ENCODE measurements at places on chromosomes 3 and 15. TPM values are rescaled to one million over a fixed set of nuclear protein-coding genes. Genes with fewer than 3 reads are reported as not detected.

- peak; percentile 48 for DNase-seq
Observed at GRCh38 chr15:99566157-99566897, 543 bp downstream of the MEF2A start.

- no peak for DNase-seq
Observed at GRCh38 chr3:192959773-192960172, 42.1 kb upstream of the MB21D2 start.

DNA sequence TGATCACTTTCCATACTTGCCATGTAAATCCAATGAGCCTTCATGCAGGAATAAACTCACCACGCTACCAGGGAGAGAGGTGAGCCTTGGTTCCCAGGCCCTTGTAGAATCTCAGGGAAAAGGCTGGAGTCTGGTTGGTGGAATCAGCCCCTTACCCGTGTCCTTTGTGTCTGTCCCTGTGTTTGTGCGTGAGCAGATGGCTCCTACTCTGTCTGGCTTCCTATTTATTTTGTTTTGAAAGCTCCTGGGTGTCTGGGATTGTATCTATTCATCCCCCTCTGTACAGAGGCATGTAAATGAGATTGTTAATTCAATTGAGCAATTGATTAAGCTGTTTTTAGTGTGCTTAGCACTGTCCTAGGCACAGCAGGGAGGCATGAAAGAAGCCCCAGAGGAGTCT, 278.1 kb downstream of the THSD4 start:
- DNase-seq, result no peak

GRCh38 chr3:14691239-14691638, 16.3 kb downstream of the C3orf20 start:
- no peak for DNase-seq

DNA sequence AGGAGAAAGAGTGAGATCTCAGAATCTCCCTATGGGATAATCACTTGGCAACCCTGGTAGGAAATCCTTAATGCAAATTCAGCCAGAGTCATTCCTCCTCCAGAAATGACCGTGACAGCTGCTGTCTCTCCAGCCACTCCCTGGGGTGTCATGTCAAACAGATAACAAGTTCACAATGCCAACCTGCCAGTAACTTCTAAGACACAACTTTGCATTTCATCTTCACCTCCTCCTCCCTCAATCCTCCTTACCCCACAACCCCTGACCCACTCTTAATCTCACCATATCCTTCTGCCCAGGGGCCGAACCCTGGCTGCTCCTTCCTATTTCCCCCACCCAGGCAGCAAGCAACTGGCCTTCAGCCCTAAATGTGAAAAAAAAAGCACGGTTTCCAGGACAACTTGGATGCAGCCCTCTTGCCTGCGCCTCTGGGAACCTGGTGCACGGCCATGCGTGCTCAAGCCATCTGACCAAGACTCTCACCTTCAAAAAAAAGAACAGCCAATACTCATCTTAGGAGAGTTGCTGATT, 166.0 kb downstream of the NTRK3 start:
- no peak for DNase-seq

ADAMTS17 gene
- total RNA-seq, result 1.6 TPM

SEMA3B gene
- 0.70 TPM for total RNA-seq

GRCh38 chr3:59249698-59250361, 200.0 kb upstream of the CFAP20DC start:
- no peak for DNase-seq

- peak; percentile 67 for DNase-seq
Observed at GRCh38 chr3:118817748-118818165, 216.9 kb downstream of the IGSF11 start.

FBXO40 gene
- total RNA-seq, result not detected

CHD2 gene
- 151 TPM for total RNA-seq

RETNLB gene
- total RNA-seq, result not detected

DNA sequence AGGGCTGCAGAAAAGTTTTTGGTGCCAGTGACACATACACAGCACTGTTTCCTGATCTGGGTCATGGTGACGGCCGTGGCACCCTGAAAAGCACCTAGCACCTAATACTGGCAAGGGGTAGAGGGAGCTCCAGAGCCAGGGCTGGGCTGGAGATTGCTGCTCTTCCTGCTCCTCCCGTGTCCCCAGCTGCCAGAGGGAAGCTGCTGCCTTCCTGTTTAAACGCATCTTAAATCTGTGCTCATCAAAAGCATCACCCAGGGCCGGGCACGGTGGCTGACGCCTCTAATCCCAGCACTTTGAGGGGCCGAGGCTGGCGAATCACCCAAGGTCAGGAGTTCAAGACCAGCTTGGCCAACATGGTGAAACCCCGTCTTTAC, 156.7 kb upstream of the MEF2A start:
- DNase-seq, result peak; percentile 37

GRCh38 chr3:37229740-37230139, 55.4 kb upstream of the LRRFIP2 start:
- no peak for DNase-seq

- no peak for DNase-seq
Observed at GRCh38 chr3:114205541-114205940, 26.7 kb upstream of the DRD3 start.

CD200 gene
- total RNA-seq, result 0.67 TPM

DNA sequence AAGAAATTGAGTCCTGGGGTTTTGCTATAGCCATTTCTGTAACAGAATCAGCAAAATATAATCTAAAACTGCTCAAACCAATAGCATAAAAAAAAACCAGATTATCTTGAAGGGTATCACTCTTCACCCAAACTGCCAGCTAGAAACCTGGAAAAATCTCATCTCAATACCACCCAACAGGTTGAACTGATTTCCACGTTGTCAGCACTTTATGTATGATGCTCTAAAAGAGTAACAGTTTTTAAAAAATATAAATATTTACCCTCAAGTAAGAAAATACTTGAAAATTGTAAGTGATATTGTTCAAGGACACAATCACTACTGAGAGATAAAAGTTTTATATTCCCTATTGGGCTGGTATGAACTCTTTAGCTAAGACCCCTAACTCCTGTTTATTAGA, 451.3 kb downstream of the EPHA3 start:
- no peak for DNase-seq

SIN3A gene
- total RNA-seq, result 100 TPM

GRCh38 chr3:41173926-41174885, 25.1 kb upstream of the CTNNB1 start:
- DNase-seq, result no peak

- no peak for DNase-seq
Observed at GRCh38 chr3:118075873-118076272, 958.8 kb downstream of the IGSF11 start.

DNA sequence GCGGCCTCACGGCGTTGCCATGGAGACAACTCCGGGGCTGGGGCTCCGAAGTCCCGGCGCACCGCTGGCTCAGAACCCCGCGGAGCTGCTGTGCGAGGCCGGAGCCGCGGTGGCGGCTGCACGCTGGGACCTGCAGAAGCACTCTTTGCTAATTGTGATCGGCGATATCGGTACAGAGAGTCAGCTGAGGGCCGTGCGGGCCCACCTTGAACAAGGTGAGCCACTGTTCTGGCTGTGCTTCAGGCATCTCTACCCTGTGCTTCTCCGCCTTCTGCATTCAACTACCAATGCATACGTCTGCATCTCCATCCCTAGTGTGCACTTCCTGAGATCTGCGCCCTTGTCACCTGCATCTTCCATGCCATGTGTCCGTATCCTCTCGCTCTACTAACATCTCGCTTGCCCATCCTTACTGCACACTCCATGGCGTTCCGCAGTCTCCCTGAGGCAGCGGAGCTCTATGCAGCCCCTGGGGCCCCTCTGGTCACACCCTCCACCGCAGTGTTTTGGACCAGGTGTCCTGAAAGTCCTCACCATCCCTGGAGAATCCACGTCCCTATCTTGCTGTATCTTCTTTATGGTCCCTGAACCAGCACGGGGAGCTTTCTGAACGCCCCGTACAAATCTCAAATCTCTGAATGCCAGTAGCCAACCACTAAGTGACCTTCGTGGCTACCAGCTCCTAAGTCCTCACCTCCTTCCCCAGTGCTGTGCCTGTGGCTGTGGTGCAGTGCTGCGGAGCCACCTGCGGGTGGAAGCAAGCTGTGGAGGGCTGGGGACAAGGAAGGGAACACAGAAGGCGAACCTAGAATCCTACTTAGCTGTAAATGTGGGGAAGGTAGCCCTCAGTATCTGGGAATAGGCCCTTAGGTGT, 6.2 kb upstream of the MAP1A start:
- peak; percentile 50 for DNase-seq

GRCh38 chr3:167892205-167892604, 156.7 kb downstream of the SERPINI1 start:
- DNase-seq, result no peak

DNA sequence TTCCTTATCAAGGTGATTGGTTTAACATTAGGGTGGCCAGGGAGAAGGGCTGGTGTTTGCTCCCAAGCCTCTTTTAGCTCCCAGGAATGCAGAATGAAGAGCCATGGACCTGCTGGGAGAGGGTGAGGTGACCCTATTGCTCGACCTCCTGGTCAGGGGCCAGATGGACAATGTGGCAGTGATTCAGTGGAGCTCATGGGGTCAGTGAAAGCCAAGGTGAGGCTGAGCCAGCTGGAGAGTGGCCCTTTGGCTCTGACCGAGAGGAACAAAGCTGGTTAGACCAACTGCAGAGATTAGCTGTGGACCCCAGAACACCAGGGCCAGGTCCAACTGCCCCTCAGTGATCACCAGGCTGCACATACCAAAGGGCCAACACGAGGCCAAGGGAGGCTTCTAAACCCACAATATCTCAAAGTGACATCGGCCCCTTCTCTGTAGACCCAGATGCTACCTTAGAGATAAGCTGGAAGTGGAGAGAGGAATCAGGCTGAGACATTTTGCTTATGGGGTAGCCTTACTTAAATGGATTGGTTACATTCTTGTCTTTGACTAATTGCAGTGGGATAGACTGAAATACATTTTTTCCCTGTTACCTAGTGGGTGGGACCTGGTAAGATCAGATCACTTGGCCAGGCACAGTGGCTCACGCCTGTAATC, 15.8 kb upstream of the BTBD1 start:
- DNase-seq, result no peak

MFGE8 gene
- total RNA-seq, result 38.1 TPM

PLAAT1 gene
- total RNA-seq, result not detected

DNA sequence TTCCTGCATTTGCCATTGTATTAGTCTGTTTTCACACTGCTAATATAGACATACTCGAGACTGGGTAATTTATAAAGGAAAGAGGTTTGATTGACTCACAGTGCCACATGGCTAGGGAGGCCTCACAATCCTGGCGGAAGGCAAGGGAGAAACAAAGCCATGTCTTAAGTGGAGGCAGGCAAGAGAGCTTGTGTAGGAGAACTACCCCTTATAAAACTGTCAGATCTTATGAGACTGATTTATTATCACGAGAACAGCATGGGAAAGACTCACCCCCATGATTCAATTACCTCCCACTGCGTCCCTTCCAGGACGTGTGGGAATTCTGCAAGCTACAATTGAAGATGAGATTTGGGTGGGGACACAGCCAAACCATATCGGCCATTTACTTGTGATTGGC, 27.8 kb downstream of the YEATS2 start:
- DNase-seq, result no peak

TEX9 gene
- total RNA-seq, result 0.76 TPM

RPL29 gene
- total RNA-seq, result 1,042 TPM

Measured in activated CD8-positive, alpha-beta memory T cell treated with anti-CD3 and anti-CD28 coated beads, Interleukin-2, amount 10 ng/mL, durations not matched to agents 7 days and 5 days (primary cell).